Heart right ventricle (tissue), 16 donors: ENCODE measurements at places on chromosomes 5 and 9. TPM values are rescaled to one million over a fixed set of nuclear protein-coding genes. Genes with fewer than 3 reads are reported as not detected.

DNA sequence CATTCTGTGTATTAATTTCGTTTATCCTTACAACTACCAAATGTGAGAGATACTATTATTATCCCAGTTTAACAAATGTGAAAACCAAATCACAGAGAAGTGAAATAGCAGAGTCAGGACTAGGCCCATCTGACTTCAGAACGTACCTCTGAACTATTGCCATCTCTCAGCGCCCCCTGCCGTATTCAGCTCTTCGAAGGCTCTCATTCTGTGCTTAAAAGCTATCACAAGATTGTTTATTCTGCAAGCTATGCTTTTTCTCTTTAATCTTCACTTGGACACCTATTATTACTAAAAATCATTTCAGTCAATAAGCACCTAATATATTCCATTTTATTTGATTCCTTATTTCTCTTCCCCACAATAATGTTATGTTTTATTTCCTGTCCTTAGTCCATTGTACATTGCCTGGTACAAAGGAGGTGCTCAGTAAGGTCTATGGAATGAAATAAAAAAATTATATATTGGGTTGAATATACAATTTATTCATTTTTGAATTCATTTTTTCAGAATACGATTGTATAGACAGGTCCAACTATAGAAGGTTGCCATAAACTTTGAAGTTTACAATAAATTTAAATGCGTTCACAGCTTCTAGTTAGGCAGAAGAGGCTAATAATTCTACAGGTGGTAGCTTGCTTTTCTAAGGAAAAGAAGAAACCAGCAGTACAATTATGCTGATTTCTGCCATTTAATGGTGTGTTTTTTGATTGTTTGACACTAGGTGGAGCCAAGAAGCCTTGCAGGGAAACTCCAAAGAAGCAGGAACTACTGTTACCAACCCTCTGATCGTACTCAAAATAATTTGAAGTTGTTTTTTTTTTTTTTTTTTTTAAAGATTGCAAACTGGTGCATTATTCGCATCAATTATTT, 202.2 kb upstream of the DMRTA1 start:
- DNase-seq, result no peak

DNA sequence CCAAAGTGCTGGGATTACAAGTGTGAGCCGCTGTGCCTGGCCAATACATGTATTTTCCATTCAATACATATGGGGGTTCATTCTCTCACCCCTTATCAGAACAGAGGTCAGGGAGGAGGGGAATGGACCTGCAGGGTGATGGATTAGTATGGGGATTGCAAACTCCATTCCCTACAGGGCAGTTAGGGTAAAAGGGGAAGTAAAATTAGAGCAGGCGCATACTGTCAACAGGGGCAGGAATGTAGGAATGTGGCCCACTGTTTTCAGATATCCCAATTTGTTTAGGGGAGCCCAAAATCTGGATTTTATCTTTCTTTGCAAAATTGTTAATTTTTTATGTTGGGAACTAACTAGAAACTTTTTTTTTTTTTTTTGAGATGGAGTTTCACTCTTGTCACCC, 46.4 kb upstream of the SLC44A1 start:
- DNase-seq, result no peak

BRIX1 gene
- 10.9 TPM for total RNA-seq

DNA sequence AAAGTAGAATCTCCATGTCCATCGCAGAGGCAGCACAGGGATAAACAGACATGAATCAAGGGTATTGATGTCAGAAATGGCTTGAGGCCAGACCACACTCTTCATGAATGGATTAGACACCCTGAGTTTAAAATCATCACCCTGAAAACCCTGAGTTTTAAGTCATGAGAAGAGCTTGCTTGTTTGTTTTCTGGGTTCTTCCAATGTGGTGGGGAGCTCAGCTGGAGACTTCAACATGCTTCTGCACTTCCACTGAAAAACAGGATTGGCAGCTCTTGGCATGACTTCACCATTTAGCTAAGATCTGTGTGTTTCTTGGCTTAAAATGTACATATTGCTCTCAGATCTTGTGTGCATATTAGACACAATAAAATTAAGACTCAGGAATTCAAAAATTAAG, 9.8 kb downstream of the GCNT4 start:
- no peak for DNase-seq

GRCh38 chr9:35662437-35662836, 2.6 kb downstream of the ARHGEF39 start:
- no peak for DNase-seq

DNA sequence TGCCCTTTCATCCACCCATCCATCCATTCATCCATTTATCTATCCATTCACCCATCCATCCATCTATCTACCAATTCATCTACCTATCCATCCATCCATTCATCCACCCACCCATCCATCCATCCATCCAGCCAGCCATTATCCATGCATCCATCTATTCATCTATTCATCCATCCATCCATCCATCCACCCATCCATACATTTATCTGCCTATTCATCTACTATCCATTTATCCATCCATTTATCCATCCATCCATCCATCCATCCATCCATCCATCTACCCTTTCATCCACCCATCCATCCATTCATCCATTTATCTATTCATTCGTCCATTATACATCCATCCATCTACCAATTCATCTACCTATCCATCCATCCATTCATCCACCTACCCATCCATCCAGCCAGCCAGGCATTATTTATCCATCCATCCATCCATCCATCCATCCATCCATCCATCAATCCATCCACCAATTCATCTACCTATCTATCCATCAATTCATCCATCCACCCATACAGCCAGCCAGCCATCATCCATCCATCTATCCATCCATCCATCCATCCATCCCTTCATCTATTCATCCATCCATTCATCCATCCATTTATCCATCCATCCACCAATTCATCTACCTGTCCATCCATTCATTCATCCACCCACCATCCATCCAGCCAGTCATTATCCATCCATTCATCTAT, 10.2 kb downstream of the COL27A1 start:
- DNase-seq, result no peak

ADGRV1 gene
- total RNA-seq, result not detected

MAN2A1 gene
- total RNA-seq, result 7.3 TPM

DNA sequence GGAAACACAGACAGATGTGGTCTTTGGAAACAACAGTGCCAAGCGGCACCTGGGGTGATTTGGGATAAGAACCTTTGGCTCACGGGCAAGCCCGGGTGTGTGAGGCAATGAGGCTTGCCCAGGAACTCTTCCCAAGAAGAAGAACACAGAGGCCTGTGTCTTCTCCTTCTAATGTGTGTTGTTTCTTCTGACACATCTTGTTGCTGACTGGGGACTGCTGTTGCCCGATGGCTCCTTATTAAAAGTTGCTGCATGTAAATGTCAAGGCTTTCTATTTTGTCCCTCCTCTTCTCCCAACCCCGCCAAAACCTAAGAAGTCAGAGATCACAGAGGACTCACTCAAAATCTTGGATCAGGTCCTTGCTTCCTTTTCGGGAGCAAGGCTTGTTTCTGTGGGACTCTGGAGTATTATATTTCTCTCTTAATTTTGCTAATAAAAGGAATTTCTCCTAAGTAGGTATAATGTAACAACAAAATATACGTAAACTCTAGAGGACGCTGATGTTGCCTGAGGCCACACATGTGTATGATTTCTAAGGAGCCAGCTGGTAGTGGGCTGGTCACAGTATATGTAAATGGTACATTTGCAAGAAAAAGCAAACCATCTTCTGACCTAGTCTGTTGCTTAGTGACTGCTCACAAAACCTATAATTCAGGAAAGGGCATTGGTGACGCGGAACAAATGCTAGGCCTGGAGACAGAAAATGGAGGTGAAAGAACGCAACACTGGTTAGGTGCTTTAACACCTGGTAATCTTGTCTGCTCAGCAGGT, 232.5 kb downstream of the GADD45G start:
- no peak for DNase-seq

RNF20 gene
- total RNA-seq, result 48.8 TPM

- DNase-seq, result no peak
Measured at GRCh38 chr9:137745541-137745991, 126.8 kb downstream of the EHMT1 start.

GRCh38 chr5:136080483-136081216, 51.9 kb downstream of the TGFBI start:
- peak; percentile 84 for DNase-seq

- DNase-seq, result peak; percentile 28
Measured at GRCh38 chr5:158739951-158740757, 359.6 kb downstream of the EBF1 start.

- no peak for DNase-seq
Measured at GRCh38 chr5:96844481-96844990, 31.8 kb upstream of the ERAP2 start.

SMIM33 gene
- not detected for total RNA-seq

PTGES gene
- total RNA-seq, result 3.6 TPM

- DNase-seq, result peak; percentile 52
Measured at GRCh38 chr5:125484742-125485641, 738.6 kb upstream of the ZNF608 start.

- no peak for DNase-seq
Measured at GRCh38 chr9:93132946-93133680, 938 bp downstream of the NINJ1 start.

GADD45G gene
- 9.6 TPM for total RNA-seq

IL12B gene
- total RNA-seq, result not detected

- DNase-seq, result no peak
Measured at GRCh38 chr5:80516826-80517225, 28.9 kb downstream of the FAM151B start.

GRCh38 chr5:134840811-134841210, 5.0 kb upstream of the C5orf24 start:
- DNase-seq, result no peak

PCDHA8 gene
- total RNA-seq, result not detected

NR4A3 gene
- 92.0 TPM for total RNA-seq

- DNase-seq, result no peak
Measured at GRCh38 chr5:56535347-56535746, 280.0 kb upstream of the MAP3K1 start.

GRCh38 chr5:69007726-69008368, 86.0 kb upstream of the SLC30A5 start:
- peak; percentile 58 for DNase-seq

DNA sequence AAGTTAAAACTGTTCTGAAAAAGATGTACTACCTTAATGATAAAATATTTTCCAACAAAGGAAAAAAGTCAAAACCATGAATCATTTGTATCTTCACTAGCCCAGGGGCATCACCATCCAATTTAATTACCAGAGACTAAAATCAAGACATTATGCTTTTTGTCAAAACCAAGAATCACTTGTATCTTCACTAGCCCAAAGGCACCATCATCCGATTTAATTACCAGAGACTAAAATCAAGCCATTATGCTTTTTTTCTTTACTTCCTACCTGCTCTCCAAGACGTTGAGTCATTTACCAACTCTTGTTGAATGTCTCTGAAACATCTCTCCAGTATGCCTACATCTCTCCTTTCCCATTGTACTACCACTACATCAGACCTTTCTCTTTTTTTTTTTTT, 37.9 kb downstream of the FBXO38 start:
- no peak for DNase-seq

DNA sequence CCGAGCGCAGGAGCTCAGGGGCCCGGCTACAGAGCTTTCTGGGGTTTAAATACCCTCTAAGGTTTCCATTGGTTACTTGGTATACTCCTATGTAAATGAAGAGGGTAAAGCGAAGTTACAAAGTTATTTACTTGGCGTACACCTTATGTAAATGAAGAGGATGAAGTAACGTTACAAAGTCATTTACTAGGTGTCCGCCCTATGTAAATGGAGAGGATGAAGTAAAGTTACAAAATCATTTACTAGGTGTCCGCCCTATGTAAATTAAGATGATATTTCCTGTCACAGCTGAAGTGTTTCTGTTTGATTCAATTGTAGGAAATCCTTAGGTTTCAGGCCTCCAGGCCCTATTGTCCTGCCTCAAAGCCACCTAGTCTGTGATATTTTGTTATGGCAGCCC, 358.2 kb downstream of the MTRR start:
- DNase-seq, result no peak

DNA sequence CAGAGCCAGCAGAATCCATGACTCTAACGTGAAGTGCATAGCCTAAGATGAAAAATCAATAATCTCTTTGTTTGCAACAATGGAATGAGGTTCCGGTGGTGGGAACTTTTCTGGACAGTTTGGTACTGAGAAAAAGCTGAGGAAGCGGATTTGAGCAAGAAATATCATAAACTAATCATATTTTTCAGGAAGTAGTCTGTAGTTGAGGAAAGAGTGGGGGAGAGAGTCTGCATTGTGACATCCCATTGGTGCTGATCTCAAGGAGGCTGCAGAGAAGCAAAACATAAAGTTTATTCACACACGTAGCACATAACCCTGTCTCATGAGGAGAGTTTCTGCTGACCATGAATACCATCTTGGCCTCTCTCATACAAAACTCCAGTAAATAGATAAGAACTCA, 15.8 kb upstream of the FCHO2 start:
- no peak for DNase-seq

DNA sequence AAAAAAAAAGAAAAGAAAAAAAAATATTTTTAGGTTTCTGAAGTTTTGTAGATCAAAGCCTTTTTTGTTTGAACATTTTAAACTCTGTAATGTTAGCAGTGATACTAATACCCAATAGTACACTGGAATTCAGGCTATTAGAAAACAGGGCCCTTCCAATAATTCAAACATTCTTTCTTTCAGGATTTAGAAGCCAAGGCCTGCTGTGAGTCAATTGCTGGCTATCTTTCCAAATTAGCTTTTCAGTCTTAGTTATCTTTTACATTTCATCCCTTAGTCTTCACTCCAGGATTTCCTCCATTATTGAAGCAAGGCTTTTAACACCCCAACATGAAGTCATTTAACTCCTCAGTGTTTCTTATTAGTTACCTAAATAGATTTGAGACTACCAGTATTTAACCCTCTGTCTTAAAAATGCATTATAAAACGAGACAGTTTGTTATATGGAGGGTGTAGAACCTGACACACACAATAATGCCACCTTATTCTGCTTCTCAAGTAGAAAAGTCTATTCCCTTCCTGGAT, 951.9 kb upstream of the DMAC1 start:
- DNase-seq, result no peak

GRCh38 chr9:93231121-93231694, 47.3 kb downstream of the WNK2 start:
- peak; percentile 56 for DNase-seq

- DNase-seq, result no peak
Measured at GRCh38 chr5:81361600-81361999, 32.3 kb downstream of the ACOT12 start.
